ENCODE measurements at places on chromosomes 4 and X. TPM values are rescaled to one million over a fixed set of nuclear protein-coding genes. Genes with fewer than 3 reads are reported as not detected.

DNA sequence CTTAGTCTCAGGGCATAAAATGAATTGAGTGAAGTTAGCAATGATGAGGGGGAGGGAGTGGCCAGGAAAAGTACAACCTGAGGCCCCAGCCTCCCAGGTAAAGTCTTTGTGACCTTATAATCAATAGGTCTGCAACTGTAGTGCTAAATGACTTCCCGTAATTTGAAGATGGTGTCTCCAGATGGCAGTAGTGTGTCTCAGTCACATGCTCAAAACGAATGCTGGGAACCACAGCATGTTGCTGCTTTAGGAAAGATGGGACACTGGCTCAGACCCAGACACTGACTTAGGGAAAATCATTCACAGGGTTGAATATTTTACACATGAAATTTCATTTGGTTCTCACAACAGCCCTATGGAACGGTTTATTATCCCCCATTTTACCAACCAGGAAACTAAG is 10.3 kb downstream of the SRPX2 start:
- DNase-seq: no peak

GRCh38 chr4:153623491-153623890 is 60.6 kb upstream of the TLR2 start:
- DNase-seq: no peak

GRCh38 chrX:24360272-24360671 is at the start of gene SUPT20HL1:
TSS of gene SUPT20HL1 (plus strand) at chrX:24360639. CDS start at chrX:24362761, 2,122 bp downstream.
- DNase-seq: no peak

- no peak for DNase-seq
Observed at GRCh38 chrX:138692591-138692990, 18.9 kb downstream of the FGF13 start.

DNA sequence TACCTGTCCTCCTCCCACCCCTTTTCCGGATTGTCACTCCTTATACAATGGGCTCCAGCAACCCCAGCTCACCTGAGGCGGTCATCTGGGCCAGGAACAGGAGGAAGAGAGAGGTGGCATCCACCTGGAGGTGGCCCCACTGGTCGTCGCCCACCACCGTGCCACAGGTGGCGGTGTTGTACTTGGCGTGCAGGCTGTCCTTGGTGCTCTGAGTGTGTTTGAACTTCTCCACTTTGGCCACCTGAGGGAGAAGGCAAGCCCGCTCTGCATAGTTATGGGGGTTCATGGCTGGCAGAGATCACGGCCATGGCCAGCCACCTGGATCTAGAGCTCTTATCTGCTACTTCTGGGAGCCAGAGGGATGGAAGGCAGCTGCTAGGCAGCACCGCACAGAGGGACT is 32.9 kb downstream of the PHKA2 start:
- DNase-seq: no peak

DNA sequence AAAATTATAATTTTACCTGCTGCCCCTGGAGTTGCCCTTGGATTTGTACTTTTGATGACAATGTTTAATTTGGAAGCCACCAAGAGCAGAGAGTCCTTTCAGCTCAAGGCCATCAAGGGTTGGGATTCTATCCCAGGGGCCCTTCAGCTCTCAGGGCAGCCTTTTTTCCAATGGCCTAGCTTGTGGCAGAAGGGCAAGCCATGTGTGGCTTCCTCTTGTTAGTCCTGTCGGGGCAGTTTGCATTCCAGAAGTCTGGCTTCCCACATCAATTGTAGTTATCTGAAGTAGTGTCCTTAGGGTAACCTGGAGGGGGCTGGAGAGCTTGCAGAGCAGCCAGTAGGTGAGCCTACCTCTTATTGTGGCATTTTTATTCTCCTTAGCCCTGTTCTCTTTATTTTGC is 569.4 kb downstream of the TRAM1L1 start:
- DNase-seq: no peak

The NALF2 gene
- total RNA-seq: 0.23 TPM

Data from activated naive CD4-positive, alpha-beta T cell treated with anti-CD3 and anti-CD28 coated beads, Interleukin-2, amount 50 U/mL, for 72 hours (primary cell).